Putamen (tissue), 1 donor: ENCODE measurements at places on chromosomes 4 and X.

DNA sequence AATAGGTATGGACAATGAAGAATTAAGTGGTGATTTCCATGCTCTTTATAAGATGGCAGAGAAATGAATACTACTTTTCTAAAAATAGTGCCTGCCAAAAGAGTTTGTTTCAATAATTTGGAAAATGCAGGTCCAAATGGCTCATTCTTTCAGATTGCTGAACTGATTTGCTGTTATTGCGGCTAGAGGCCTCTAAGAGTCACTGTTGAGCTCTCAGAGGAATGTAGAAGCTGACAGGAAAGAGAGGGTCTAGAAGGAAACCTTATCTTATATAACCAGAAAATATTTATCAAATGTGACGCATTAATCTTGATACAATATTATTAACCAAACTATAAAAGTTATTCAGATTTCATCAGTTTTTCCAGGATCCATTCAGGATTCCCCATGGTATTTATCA is 65.7 kb upstream of the PAGE1 start:
- DNase-seq = no peak

DNA sequence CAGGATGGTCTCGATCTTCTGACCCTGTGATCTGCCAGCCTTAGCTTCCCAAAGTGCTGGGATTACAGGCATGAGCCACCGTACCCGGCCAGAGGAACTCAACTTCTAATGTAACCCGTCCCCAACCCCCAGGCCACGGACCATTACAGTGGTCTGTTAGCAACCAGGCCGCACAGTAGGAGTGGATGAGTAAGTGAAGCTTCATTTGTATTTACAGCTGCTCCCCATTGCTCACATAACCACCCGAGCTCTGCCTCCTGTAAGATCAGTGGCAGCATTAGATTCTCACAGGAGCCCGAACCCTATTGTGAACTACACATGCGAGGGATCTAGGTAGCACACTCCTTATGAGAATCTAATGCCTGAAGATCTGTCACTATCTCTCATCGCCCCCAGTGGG is 119.6 kb downstream of the SHROOM3 start:
- DNase-seq = no peak

DNA sequence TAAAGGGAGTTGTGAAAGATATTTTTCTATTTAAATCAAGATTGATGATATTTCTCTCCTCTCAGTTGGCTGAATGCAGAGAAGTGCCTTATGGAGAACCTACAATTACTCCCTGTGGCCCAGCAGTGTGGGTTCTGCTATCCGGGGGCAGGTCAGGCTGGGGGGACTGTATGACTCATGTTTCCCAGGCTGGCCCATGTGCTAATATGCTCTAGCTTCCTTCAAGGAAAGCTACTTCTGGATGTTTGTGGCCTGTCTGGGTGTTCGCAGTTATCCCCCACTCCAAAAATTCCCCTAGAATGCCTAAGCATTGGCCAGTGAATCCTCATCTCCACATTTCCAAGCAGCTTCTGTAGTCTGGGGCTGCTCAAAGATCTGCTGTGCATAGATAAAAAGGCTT is 58.9 kb upstream of the SPP1 start:
- DNase-seq = no peak

DNA sequence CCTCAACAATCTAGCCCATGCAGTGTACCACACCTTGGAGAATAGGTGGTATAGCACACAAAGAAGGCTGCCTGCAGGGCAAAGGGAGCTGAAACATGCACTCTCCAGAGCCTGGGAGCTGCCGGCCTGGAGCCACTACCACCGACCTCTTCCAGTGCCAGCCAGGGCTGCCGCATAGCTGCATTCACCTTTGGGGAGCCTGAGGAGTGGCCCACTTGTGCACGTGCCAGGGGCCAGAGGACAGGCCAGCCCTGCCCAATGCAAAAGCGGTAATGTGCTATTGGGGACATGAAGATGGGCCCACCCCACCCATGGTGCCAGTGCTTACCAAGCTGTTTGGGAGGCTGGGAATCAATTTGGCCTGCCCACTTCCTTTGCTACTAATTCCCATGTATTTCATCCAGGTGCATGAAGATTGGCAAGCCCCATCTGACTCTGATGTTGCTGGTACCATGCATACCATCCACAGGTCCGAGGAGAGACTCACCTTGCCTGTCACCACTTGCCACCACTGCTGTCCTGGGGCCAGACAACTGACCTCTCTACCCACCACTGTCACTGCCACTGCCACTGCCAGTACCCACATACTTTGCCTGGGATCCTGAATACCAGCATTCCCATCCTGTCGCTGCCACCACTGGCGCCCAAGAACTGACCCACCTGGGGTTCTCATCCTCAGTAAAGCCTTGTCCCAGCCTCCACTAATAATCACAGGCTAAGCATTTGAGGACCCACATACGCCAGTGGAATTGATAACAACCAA is 506.9 kb downstream of the MAGEB5 start:
- no peak for DNase-seq

DNA sequence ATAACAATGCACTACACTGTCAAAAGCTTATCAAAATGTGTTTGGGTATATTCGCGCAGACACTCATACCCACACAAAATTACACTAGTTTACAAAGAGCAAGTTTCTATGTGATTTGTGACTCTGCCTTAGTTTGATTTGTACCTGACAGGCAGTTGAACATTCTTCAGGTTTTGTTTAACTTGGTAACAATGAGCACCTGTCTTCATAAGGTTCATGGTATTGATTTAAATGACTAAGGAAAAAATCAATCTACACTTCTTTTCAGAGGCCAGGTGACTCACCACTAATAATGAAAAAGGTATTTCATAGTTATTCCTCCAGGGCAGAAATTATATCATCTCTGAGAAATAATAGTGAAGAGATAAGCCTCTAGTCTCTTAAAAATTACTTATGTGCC is 1114.6 kb upstream of the AGA start:
- DNase-seq = no peak

- DNase-seq = no peak
Measured at GRCh38 chrX:7730071-7730470, 112.9 kb upstream of the VCX start.

DNA sequence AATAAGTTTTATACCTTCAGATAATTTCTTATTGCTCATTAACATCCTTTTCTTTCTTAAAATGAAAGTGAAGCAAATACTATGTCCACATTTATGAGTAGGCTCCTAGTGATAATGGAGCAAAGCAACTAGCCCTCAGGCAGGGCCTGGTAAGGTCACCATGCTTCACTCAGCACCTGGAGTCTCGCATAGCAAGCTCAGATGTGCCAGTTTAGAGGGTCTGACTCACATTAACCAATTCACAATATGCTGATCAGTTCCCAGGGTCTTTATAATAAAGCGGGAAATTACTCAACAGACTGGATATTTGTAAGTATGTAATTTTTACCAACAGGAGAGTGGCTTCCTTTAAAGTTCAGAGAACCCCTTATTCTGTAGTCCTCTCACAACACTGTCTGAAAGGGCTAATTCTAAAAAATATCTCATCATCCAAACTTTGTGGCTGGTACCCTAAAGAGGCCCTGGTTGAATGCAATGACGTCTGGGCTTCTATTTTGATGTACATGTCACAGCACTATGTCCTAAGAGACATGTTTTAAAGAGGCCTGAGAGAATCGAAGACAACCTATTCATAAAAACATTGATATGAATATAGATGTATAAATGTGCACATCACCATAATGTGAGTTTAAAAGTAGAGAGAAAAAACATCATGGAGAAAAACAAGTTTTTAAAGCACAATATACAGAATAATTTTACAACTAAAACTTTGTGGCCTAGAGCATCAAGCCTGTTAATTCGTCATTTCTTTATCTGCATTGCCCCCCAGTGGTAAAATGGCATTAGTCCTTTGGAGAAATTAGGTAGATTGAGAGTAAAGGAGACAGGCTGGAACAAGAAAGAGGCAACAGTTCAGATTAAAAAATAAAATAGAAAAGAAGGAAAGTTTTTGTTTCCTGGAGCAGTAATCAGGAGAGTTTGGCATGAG is 44.3 kb downstream of the IL21 start:
- DNase-seq = peak; percentile 61

DNA sequence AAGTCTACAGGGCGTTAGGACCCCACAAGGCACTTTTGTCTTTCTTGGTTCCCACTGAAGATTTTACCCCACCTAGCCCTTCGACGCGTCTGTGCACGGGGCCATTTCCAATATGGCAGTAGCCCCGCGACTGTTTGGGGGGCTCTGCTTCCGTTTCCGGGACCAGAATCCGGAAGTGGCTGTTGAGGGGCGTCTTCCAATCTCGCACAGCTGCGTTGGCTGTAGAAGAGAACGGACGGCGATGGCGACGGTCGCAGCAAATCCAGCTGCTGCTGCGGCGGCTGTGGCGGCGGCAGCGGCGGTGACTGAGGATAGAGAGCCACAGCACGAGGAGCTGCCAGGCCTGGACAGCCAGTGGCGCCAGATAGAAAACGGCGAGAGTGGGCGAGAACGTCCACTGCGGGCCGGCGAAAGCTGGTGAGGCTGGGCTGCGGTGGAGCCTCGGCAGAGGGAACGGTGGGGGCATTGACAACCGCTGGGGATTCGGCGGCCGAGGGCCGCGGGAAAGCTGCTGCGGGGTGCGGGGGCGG is at the start of gene USP11:
Gene USP11, plus strand, starts transcription at position 207 of the 530 bp plus-strand sequence. Its CDS starts 35 bp downstream, at position 242.
- DNase-seq = peak; percentile 60

GRCh38 chrX:97790850-97791249 is 907.1 kb downstream of the RPA4 start:
- no peak for DNase-seq

GRCh38 chr4:42268824-42269223 is 116.4 kb upstream of the BEND4 start:
- DNase-seq = no peak

GRCh38 chr4:90990284-90990683 is 863.1 kb downstream of the CCSER1 start:
- no peak for DNase-seq

DNA sequence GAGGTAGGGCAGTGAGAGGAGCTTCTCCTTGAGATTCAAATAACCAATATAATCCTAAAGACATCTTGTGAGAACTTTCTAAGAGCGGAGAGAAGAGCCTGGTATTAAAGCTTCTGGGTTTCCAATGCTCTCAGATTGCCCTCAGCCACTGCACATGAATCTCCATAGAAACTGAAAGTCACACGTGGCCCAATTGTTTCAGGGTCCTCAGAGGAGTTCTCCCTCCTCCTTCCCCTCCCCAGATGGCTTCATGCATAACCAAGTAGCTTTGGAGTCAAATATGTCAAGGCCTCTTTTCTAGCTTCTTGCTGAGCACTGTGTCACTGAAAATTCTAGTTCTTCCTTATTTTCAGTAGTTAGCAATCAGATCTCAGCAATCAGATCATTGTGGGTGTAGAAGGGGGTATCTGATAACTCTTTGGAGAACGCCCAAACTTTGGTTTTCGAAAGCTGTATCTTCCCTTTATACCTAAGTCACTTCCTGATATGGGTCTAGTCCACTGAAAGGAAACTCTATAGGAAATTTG is 2.2 kb downstream of the BTK start:
- DNase-seq = no peak

- DNase-seq = no peak
Measured at GRCh38 chr4:142595222-142595871, 250.8 kb downstream of the INPP4B start.
